Left kidney (tissue), 8 donors: ENCODE measurements at places on chromosomes 1 and 21.

DNA sequence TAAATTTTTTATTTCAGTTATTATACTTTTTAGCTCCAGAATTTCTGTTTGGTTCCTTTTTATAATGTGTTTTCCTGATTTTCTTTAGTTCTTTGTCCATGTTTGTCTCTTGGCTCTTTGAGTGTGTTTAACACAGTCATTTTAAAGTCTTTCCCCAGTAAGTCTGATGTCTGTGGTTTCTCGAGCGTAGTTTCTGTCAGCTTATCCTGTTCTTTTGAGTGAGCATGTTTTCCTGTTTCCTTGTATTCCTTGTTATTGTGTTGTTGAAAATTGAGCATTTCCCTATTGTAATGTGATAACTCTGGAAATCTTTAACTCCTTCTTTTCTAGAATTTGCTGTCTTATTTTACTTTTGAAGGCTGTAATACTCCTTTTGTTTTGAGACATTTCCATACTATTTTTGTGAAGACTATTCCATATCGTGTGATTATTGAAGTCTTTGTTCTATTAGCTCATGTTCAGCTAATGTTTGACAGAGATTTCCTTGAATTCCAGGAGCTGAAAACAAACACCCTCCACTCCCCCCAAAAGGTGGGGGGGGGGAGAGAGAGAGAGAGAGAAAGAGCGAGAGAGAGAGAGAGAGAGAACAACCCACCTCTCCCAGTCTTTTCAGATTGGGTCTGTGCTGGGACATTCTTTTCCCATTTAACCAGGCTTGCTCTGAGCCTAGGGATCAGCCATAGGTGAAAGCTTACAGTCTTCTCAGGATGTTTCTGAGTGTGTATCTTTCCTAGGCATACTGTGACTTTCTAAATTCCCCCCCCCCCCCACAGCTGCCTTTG, 38.3 kb downstream of the SDCCAG8 start:
- no peak for DNase-seq

- DNase-seq = no peak
These were observed 122.3 kb downstream of the TGFB2 start for GRCh38 chr1:218467101-218468072.

DNA sequence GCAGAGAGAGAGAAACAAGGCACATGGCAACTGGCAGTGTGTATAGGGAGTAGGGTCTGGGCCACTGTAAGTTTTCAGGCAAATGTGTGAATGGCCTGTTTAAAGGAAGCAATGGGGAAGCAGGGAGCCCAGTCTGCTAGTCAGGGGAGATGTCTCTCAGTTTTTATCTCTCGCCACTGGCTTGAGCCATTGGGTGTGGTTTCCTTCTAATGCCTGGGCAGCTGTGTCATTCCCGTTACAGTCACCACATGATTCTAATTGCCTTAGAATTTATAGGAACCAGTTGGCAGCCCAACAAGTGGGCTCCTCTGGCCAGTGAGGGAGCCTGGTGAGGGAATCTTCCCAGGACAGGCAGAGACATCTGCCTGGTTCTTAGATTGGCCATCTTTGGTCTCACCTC, 182.4 kb downstream of the DISC1 start:
- DNase-seq = no peak

GRCh38 chr1:161137881-161138280, 5.4 kb upstream of the DEDD start:
- DNase-seq = no peak

DNA sequence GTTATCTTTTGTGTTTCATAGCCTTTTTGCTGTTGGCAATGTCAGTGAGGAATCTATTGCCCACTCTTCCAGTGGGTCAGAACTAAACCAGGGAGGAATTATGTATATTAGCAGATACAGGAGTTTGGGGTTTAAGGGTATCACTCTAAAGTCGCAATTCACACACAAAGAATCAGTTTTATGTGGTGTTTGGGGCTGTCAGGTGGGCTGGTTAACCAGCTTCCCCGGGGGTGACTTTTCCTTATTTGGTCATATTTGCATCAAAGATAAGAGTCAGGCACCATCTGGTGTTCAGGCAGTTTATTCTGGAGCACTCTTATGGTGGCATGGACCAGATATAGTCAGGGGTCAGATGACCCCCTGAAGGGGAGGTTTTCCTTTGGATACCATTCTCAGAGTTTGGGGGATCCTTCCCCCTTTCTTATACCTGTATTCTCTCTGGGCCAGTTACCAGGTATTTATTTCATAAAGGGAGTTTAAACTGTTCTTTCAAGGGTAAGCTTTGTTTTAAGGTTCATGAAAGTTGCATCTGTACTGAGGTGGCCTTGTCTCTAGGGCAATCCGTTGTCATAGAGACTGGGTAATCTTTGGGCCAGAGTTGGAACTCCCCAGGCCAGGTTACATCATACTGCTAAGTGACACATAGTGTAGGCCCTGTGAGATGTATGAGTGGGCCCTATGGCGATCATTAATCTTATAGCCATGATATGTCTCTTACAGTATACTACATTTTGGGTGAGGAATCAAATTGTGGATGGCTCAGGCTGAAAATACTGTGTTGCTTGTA, 148.2 kb downstream of the RWDD3 start:
- no peak for DNase-seq
